ENCODE measurements at places on chromosomes 2 and 18.
A peak's percentile ranks its signal among the peaks of the same experiment; 100 is the strongest.

GRCh38 chr18:49247781-49248180 is 212.7 kb downstream of the DYM start:
- DNase-seq: no peak

DNA sequence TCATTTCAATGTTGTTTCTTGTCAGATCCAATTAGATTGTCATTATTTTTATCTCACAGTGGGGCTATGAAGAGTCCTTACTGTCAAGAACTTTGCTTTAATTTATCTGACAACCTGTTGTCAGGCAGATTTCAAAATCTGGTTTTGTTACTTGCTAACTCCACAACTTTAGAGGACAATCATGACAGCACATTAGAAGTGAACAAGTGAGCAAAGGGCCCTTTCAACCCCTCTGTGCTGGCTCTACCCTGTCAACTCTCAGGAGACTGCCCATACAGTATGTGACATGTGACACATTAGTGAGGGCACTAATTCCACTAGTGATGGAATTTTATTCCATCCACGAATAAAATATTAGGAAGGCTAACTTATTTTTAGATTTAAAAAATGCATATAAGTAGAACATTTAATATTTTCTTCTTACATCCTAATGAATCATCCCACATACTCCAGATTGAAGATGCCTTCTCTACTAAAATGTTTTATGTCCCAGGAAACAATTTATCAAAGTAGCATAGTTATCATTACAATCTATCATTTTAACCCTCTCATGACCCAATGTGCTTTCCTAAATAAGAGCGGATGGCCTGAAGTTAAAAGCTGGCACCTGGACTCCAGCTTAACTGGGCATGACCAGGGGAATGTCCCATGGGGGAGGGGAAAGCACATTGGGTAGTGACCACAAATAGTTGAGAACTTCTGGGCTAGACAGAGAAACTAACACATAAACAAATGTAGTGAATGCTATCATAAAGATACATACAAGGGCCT is 97.6 kb upstream of the PPP1CB start:
- no peak for DNase-seq

DNA sequence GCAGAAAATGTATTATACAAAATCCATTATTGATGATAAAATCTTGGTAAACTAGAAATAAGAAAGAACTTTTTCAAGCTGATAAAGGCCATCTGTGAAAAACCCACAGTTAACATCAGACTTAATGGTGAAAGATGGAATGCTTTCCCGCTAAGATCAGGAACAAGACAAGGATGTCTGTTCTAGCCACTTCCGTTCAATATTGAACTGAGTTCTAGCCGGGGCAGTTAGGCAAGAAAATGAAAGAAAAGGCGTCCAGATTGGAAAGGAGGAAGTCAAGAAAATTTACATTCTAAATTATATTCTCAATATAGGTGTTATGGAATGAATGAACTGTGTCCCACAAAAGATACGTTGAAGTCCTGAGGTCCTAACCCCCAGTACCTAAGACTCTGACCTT is 39.1 kb upstream of the DTNB start:
- DNase-seq: no peak

- DNase-seq: no peak
Observed at GRCh38 chr2:138023976-138024375, 59.7 kb downstream of the HNMT start.

DNA sequence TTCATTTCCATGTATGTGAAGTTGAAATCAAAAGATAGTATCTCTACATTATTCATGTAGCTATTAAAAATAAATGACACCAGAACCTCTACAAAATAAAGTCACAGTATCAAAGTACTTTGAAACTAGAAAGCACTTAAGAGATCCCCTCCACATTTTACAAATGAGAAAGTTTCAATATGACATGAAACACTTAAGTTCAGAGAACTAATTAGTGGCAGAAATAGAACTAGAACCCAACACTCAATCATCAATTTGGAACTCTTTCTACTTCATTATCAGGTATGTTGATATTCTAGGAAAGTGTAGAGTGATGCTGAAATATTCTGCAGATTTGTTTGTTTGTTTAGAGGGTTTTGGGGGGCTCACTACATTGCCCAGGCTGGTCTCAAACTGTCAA is 145.6 kb downstream of the MEMO1 start:
- no peak for DNase-seq

GRCh38 chr2:233832414-233832813 is 21.9 kb downstream of the HJURP start:
- no peak for DNase-seq

DNA sequence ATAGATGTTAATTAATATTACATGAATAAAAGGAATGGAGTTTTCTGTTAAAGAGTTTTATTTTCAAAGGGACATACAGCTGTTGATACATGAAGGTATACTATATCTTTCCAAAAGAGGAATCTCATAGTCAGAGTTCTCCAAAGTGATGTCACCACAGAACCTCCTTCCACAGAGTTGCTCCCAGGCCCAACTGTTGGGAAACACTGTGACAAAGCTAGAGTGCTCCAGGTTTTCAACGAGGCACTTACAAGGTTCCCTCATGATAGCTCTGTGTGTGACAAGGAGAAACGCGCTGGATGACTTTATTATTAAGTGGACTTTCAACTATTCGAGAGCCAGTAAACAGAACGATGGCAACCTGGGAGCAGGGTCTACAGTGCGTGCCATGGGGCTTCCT is 33.5 kb downstream of the PTPN18 start:
- no peak for DNase-seq

- DNase-seq: no peak
Observed at GRCh38 chr2:229783108-229783721, 68.9 kb upstream of the DNER start.

- no peak for DNase-seq
Observed at GRCh38 chr2:128214251-128214650, 104.4 kb downstream of the HS6ST1 start.

- no peak for DNase-seq
Observed at GRCh38 chr2:6639929-6640620, 225.6 kb downstream of the CMPK2 start.

- DNase-seq: no peak
Observed at GRCh38 chr18:14939141-14939540, 191.2 kb downstream of the ANKRD30B start.

- DNase-seq: no peak
Observed at GRCh38 chr2:2764001-2764355, 432.9 kb upstream of the MYT1L start.

DNA sequence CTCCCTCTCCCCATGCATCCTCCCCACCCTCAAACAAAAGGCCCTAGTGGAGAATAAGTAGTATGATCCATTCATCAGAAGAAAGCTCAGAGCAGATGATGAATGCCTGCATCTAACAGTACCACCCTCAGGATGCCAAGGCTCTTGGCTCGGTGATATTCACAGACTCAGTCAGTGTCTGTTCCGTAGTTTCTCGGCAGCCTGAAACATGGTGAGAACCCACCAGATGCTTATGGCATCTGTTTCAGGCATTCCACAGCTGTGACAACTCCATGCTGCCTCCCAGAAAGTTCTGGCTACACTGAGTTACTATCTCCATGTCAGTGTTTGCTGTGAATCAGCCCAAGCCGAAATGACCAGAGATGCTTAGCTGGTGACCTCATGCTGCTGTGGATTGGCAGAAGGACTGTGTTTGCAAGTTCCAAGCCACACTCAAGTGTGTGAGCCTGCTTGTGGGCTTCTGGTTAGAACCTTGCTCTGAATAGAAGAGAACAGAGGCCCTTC is 83.9 kb downstream of the WDSUB1 start:
- no peak for DNase-seq

GRCh38 chr18:6748241-6748640 is 18.7 kb downstream of the ARHGAP28 start:
- no peak for DNase-seq

- no peak for DNase-seq
Observed at GRCh38 chr2:46555646-46556234, 76.4 kb downstream of the TMEM247 start.

- DNase-seq: no peak
Observed at GRCh38 chr18:51013259-51013658, 16.8 kb upstream of the SMAD4 start.

- DNase-seq: no peak
Observed at GRCh38 chr2:174699993-174700766, 64.1 kb downstream of the CHRNA1 start.

GRCh38 chr2:118569876-118570535 is 277.4 kb downstream of the EN1 start:
- no peak for DNase-seq

DNA sequence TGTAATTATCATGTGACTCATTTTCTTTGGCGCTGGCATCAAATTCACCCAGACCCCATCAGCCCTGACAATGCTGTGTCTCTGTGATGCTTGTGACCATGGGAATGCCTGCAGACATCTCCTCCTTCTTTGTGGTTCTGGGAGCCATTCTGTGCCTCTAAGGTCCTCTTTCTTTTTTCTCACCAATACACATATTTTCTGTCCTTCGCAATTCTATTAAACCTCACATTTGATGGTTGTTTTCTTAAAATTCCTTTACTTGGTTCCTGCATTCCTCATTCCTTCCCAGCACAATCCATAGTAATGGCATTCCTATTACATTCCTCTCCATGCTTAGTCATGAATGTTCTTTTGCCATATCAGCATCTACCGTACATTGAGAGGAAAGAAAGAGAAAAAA is 375.3 kb downstream of the PIK3C3 start:
- no peak for DNase-seq

DNA sequence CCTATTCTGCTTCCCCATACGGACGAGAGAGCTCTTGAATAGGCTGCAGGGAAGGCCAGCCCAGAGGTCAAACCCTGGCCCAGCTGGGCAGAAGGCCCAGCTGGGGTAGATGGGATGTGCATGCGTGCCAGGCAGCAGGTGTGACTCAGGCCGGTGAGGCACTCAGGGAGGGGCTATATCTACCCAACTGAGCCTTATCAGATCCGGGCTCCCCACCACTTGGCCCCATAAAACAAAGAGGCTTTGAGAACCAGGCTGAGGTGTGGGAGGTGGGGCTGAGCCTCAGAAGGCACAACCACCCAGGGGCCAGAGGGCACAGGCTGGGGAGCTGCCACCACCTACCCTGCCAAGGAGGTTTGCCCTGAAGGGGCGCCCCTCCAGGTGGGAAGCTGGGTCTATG is 8.0 kb upstream of the CFAP65 start:
- no peak for DNase-seq

- DNase-seq: no peak
Observed at GRCh38 chr2:173929441-173929840, 35.7 kb downstream of the SP3 start.

DNA sequence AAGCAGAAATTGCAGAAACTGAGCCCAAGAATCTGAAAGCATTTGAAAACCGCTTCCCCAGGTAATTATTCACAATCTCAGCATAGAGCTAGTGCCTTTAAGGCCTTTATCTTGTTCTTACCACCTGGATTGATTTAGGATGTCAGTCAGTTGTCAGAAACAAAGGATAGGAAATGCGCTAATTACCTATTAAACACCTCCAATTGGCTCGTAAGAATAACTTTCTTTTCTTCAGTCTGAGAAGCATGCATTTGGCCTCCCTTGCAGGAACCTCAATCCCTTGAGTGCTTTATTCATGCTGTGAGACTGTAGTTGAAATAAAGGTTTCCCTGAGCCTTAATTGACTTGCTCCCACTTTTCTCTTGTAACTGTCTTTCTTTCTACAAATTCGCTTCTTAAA is 400.3 kb upstream of the LRATD1 start:
- DNase-seq: no peak

DNA sequence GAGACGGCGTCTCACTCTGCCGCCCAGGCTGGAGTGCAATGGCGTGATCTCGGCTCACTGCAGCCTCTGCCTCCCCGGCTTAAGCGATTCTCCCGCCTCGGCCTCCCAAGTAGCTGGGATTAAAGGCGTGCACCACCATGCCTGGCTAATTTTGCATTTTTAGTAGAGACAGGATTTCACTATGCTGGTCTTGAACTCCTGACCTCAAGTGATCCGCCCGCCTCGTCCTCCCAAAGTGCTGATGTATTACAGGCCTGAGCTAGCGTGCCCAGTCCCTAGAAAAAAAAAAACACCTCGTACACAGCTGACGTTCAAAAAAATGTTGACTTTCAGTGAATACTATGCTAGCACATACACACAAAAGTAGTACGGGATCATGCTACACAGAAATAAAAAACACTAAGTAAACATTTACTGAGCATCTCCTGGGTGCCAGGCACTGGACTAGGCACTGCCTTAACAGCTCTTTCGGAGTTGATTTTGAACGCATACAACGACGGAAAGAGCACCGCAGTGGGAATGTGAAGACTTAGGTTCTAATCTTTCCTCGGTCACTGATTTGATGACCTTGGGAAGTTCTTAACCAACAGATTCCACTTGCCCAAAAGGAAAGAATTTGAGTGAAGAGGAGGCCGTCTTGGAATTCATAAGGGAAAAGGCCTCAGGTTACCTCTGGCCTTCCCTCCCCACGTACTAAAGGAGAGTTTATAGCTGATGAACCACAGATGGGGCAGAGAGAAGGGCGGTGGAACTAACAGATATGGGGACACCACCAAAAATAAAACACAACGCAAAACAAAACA is 1.1 kb downstream of the DNAJC27 start:
- DNase-seq: no peak

- peak; percentile 30 for DNase-seq
Observed at GRCh38 chr2:75424936-75425619, 135.7 kb downstream of the EVA1A start.

GRCh38 chr18:44325903-44326635 is 354.6 kb upstream of the SETBP1 start:
- DNase-seq: peak; percentile 81

GRCh38 chr2:196195302-196195701 is 23.9 kb upstream of the STK17B start:
- DNase-seq: no peak
